IPS DF 6.9 (cell line): ENCODE measurements at places on chromosomes 12 and 14.

DNA sequence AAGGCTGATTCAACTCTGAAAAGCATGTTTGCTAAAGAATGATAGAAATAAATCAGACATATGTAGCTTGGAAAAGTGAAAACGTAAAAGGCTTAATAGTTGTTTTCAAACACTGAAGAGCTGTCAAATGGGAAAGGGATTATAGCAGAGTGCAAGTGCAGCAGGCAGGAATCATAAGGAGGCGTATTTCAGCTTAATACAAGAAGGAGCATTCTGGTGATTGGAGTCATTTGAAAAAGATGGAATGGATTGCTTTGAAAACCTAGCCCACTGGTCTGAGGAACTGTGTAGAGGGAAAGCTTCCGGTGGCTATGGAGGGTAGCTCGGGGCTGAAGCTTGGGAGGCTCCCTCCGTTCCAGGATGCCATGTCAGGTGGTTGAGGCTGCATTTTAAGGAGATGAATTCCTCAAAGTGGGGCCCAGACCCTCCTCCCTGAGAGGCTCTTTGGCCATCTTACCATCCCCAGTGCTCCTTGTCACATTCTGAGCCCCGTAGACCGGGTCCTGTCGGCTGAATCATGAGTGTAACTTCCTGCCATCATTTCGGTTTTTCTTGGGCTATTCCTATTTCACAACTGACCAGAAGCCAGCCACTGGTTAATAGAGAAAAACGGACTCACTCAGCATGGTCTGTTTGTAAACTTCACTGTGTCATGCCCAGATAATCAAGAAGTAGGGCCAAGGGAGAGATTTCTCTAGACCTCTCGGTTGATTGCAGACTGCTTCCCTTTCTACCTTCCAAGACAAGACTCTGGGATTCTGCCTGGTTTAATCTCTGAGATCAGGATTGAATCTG, 6.5 kb downstream of the WNT5B start:
- DNase-seq = no peak

DNA sequence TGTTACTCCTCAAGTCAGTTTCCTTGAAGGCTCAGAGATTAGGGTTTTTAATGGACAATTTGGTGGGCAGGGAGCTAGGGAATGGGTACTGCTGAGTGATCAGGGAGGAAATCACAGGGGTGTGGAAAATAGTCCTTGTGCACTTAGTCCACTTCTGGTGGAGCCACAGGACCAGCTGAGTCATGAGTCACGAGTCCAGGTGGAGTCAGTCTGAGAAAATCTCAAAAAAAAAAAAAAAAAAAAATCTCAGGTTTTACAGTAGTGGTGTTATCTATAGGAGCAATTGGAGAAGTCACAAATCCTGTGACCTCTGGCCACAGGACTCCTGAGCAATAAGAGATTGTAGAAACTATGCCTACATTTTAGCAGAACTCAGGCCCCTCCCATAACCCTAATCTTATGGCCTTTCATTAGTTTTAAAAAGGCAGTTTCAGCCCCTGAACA, 28.2 kb upstream of the AMN1 start:
- no peak for DNase-seq

- no peak for DNase-seq
Measured at GRCh38 chr12:94676031-94676641, 25.8 kb upstream of the TMCC3 start.

DNA sequence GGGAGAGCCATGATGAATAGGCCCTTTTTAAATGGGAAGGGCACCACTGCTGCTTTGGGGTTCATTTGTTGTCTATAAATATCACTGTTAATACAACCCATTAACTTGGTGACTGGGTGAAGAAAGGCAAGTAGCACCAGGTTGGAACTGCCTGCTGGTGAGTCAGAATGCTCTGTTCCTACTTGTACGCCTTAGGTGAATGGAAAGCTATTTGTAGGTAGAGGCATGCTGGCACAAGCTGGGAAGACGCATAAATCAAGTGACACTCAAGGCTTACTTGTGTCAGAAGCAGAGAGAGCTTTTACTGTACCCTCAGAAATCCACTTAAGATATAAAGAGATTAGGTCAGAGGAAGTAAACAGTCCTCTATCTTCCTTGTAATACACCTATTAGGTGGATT, 142.5 kb downstream of the TMX1 start:
- DNase-seq = no peak

- no peak for DNase-seq
Measured at GRCh38 chr12:40011775-40012129, 94.1 kb downstream of the SLC2A13 start.

DNA sequence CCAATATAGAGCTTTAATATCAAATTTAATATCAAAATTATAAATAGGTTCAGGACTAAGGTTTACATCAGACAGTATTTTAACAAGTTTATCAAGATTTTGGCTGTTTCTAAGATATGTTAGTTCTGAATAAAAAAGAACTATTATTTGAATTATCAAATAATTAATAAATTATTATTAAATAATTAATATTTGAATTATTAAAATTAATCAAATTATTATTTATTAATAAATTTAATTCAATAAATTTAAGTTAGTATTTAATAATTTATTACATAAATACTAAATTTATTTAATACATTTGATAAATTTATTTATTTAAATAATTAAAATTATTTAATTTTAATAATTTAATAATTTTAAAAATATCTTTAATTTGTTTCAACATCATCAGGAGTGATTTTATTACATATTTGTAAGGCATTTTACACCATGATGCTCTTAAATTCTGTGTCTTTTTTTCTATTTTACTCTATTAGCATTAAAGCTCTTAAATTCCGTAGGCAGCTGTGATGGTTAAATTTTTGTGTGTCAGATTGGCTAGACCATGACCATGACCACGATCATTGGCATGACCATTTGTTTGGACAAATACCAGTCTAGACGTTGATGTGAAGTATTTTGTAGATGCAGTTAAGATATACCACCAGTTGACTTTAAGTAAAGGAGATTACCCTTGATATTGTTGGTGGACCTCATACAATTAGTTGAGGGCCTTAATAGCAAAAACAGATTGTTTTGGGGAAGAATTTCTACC, 82.6 kb downstream of the BBS10 start:
- DNase-seq = no peak

DNA sequence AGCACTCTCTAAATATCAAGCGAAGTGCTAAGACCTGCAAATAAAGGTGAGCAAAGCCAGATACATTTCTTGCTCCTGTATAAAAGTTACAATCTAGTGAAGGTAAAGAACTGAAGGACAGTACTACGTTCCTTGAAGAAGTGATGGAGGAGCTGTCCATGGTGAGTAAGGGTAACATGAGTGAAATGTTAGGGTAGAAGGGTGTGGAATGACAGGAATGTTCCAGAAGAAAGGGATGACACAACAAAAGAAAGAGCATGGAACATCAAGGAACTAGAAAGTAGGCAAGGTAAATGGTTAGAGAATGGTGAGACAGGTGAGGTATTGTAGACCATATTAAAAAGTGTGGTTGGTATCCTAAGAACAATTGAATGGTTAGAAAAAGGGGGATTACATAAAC, 272.4 kb downstream of the ACSS3 start:
- DNase-seq = peak; percentile 55

- no peak for DNase-seq
Measured at GRCh38 chr12:117090816-117091711, 8.2 kb downstream of the TESC start.

GRCh38 chr14:33996462-33996861, 45.6 kb upstream of the EGLN3 start:
- DNase-seq = no peak

- DNase-seq = no peak
Measured at GRCh38 chr14:71119075-71119474, 211.8 kb downstream of the PCNX1 start.

DNA sequence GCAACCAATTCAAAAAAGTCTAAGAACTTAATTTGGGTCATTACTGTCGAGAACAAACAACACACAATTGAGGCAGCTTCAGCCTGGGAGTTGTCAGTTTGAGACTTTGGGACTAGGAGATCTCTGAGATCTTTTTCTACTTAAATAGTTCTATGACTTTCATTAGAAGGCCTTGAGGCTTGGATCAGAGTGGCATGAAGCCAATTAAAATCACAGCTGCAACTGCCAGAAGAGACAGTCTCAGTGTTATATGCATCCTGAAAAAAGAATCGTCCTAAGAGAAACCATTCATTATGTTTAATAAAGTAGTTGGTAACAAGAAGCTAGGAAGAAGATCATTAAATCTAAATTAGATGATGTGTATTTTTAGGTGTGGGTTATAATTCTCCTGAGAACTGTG, 170.8 kb upstream of the RASSF8 start:
- DNase-seq = no peak

GRCh38 chr12:113477171-113477841, 5.6 kb upstream of the LHX5 start:
- no peak for DNase-seq

DNA sequence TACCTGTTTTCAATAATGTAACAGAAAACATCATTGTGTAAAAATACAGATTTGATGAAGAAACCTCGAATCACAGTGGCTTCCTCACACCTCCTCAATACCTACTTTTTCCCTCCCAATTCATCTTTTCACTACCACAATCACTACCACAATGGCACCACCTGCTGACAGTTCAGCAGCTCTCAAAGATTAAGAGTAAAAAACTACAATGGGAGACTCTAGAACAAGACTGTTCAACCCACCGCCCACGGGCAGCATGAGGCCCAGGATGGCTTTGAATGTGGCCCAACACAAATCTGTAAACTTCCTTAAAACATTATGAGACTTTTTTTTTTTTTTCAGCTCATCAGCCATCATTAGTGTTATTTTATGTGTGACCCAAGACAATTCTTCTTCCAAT, 15.2 kb downstream of the MED6 start:
- no peak for DNase-seq

- no peak for DNase-seq
Measured at GRCh38 chr14:76947838-76948184, 80.7 kb downstream of the IRF2BPL start.

DNA sequence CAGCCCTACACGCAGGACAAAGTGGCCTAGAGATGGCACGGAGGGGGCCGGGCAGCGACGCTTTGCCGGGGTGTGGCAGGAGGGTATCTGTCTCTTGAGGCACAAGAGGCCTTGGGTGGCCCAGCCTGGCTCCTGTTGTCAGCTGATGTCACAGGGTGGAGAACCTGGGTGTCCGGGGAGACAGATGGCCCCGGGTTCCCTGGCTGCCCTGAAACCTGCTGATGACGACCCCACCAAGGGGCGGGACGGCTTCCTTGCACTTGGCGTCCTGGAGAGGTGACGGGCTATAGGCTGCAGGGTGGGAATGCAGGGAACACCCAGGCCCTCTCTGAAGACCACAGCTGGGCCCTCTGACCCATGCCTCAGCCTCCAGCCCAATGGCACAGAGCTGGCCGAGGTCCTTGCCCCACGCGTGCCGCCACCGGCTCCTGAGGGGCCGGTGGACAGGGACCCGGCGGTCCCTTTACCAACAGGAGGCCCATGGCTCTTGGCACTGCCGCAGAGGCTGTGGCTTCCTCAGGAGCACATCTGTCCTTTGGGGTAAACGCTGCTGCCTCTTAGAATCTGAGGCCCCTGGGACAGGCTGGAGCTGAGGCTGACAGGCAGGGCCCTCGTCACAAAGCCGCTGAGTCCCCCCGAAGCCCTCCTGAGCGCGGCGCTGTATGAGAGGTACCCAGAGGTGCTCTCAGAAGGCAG, 16.4 kb downstream of the TRMT61A start:
- DNase-seq = no peak

DNA sequence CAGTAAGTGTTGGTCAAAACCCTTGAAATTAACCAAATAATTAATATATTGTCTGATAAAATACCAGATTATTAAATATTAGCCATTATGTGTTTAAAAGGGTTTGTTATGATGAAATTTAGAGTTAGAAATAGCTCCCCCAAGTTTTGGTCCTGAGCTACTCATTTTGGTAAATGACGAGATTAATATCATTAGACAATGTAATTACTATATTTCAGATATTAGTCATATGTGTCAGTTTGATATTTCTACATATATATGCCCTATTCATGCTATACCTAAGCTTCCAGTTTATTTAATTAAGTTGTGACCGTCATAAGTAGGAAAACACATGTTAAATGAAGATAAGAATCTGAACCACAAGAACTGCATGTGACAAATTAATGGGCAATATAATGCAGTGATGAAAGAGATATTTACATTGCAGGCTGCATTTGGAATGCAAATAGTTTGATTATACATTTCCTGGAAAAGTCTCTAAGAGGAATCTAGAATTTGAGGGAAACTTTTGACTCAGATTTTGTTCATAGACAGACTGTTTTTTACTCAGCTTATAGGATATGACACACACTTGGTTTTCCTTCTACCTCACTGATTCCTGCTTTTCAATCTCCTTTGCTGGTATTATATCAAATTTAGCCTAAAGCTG, 70.5 kb downstream of the TBC1D30 start:
- no peak for DNase-seq

GRCh38 chr12:121873216-121873569, 14.5 kb upstream of the HPD start:
- no peak for DNase-seq

DNA sequence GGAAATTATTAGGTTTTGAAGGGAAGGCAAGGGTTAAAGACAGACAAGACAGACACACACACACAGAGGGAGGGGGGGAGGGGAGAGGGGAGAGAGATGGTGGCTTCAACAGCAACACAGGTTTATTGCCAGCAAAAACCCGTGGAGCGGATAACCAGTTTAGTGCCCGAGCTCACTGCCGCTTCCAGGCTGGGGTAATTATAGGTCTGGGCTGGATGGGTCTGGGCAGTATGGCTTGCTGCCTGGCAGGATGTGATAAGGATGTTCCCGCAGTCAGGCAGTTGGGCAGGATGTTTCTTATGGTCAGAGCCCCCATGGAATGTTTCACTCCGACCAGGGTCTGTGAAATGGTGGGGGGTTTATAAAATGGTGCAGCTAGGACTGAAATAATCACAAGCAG, 4.4 kb upstream of the TDRD9 start:
- DNase-seq = no peak

DNA sequence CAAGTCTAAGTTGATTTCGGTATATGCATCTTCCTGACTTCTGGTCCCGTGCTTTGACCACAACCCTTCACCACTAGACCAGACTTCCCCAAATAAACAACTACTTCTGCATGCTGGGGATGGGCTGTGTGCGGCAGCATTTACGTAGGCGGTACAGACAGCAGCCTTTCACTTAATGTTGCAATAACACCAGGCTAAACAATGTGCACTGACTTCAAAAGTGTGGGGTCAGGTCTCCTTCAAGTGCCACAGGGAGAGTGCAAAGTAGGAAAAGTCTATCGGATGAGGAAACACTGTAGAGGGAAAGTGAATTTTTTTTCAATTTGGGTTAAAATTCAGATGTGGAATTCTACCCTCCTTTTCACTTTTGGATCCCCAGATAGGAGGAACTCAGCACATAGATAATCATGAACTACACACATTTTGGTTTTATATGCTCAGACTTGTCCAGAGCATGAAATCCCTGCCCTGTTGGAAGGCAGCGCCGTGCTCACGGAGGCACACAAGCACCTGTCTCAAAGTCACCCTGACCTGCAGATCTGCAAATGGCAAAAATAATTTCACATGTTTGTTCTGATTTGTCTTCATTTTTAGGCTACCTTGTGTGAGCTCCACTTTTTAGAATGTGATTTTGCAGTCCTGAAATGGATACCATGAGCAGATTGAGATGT, 3.6 kb upstream of the FOS start:
- DNase-seq = no peak
